ENCODE measurements at places on chromosomes 11 and 22. TPM values are rescaled to one million over a fixed set of nuclear protein-coding genes. Genes with fewer than 3 reads are reported as not detected.

The HYOU1 gene
- total RNA-seq, result 199 TPM

The KCNQ1 gene
- 0.34 TPM for total RNA-seq

The SCN3B gene
- 10.0 TPM for total RNA-seq

The PTPRCAP gene
- 0.43 TPM for total RNA-seq

The GNG3 gene
- total RNA-seq, result not detected

The PDGFD gene
- total RNA-seq, result 81.8 TPM

The SMPD1 gene
- 13.5 TPM for total RNA-seq

The CYTH4 gene
- total RNA-seq, result 0.17 TPM

The LRRC4C gene
- total RNA-seq, result not detected

The ACRV1 gene
- not detected for total RNA-seq

The HTR3A gene
- not detected for total RNA-seq
